Right cardiac atrium (tissue), 5 donors: ENCODE measurements at places on chromosomes 7 and 10. TPM values are rescaled to one million over a fixed set of nuclear protein-coding genes. Genes with fewer than 3 reads are reported as not detected.

Gene ATG9B
- polyA plus RNA-seq, result 0.43 TPM

Gene LDB3
- 1,223 TPM for polyA plus RNA-seq

Gene DNAH11
- 0.86 TPM for polyA plus RNA-seq

Gene FEZF1
- polyA plus RNA-seq, result not detected

Gene TFPI2
- 6.5 TPM for polyA plus RNA-seq

Gene EVX1
- polyA plus RNA-seq, result 0.05 TPM

Gene CTAGE4
- polyA plus RNA-seq, result 0.41 TPM

Gene PPP1R17
- not detected for polyA plus RNA-seq

Gene HOXA3
- 1.0 TPM for polyA plus RNA-seq
